Activated CD8-positive, alpha-beta T cell treated with anti-CD3 and anti-CD28 coated beads, Interleukin-2, amount 10 ng/mL, durations not matched to agents 7 days and 5 days (primary cell): ENCODE measurements at places on chromosomes 2 and 18. TPM values are rescaled to one million over a fixed set of nuclear protein-coding genes. Genes with fewer than 3 reads are reported as not detected.

- no peak overlapping the region for H3K4me3 ChIP-seq
- no peak for DNase-seq
- H3K4me1 ChIP-seq = peaks cover 5% of the 10 kb centered on the region
Observed at GRCh38 chr2:238137885-238138284, 583 bp upstream of the KLHL30 start.

DNA sequence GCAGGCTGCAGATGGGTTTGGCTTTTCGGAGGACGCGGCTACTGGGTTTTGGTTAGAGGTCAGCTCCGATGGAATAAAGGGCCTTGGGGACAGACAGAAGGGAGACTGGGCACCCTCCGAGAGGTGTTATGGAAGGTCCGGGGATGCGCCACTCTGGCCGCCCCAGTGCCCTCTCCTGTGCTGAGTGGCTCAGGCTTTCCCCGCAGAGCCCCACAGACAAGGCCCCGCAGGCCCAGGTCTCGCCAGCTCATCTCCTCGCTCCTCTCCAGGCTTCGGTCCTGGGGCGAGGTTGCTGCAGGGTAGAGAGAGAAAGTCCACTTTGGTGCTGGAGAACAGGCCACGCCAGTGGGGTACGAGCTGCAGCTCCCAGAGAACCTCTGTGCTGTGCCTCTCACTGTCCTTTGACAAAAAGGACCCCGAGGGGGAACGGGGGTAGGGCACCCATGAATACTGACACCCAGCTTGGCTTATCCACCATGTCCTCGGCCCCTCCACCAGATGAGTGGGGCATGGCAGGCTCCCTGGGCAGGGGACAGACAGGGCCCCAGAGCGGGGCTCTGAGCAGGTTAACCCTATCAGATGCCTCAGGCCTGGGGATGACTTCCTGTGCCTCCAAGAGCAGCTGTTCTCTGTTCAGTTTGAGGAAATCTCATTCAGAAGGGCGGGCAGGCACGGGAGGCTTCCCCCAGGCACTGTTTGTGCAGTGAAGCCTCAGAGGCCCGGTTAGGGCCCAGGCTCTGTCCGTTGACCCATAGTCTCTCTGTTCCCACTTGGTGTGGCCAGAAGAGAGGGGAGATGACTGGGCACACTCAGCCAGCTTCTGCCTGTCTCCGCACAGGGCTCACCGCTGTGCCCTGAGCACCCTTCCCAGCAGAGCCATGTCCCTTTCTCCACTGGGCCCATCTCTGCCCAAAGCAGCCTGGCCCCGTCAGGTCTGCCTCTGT is 15.7 kb upstream of the CNNM3 start:
- peaks cover 5% of the 10 kb centered on the region for H3K36me3 ChIP-seq
- no peaks in the 10 kb centered on the region for H3K4me1 ChIP-seq
- no peak overlapping the region for H3K4me3 ChIP-seq
- no peak overlapping the region for H3K27ac ChIP-seq

GRCh38 chr2:217833439-217833838 is 169.4 kb downstream of the TNS1 start:
- no peak overlapping the region for H3K4me3 ChIP-seq
- no peak for DNase-seq
- H3K27me3 ChIP-seq = no peaks in the 10 kb centered on the region
- H3K27ac ChIP-seq = no peak overlapping the region
- no peaks in the 10 kb centered on the region for H3K36me3 ChIP-seq
- H3K4me1 ChIP-seq = no peaks in the 10 kb centered on the region

DNA sequence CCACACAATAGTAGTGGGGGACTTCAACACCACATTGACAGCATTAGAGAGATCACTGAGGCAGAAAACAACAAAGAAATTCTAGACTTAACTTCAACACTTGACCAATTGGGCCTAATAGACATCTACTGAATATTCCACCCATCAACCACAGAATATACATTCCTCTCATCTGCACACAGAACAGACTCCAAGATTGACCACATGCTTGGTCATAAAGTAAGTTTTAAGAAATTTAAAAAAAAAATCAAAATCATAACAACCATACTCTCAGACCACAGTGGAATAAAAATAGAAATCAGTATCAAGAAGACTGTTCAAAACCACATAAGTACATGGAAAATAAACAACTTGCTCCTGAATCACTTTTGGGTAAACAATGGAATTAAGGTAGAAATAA is 9.0 kb upstream of the FLACC1 start:
- no peak for DNase-seq
- peaks cover 31% of the 10 kb centered on the region for H3K4me1 ChIP-seq
- no peak overlapping the region for H3K27ac ChIP-seq
- no peak overlapping the region for H3K4me3 ChIP-seq

DNA sequence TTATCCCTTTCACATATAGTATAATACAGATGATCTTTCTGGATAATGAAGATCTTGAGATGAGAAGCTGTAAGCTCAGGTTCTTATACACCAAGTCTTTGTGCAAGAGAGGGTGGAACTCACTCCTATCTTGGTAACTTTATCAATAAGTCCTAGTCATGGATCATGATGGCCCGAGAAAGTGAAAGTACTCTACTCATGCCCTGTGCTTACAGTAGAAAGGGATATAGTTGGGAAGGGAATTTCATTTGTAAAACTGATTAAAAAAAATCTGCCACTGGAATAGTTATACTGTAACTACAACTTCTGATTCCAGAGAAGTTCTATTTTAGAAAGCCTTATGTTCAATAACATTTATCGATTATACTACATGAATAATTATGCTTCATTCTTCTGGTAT is 51.8 kb downstream of the MYO3B start:
- no peaks in the 10 kb centered on the region for H3K4me1 ChIP-seq
- H3K36me3 ChIP-seq = no peaks in the 10 kb centered on the region
- no peak for DNase-seq
- peaks cover 10% of the 10 kb centered on the region for H3K27me3 ChIP-seq
- no peak overlapping the region for H3K27ac ChIP-seq
- no peak overlapping the region for H3K4me3 ChIP-seq

DNA sequence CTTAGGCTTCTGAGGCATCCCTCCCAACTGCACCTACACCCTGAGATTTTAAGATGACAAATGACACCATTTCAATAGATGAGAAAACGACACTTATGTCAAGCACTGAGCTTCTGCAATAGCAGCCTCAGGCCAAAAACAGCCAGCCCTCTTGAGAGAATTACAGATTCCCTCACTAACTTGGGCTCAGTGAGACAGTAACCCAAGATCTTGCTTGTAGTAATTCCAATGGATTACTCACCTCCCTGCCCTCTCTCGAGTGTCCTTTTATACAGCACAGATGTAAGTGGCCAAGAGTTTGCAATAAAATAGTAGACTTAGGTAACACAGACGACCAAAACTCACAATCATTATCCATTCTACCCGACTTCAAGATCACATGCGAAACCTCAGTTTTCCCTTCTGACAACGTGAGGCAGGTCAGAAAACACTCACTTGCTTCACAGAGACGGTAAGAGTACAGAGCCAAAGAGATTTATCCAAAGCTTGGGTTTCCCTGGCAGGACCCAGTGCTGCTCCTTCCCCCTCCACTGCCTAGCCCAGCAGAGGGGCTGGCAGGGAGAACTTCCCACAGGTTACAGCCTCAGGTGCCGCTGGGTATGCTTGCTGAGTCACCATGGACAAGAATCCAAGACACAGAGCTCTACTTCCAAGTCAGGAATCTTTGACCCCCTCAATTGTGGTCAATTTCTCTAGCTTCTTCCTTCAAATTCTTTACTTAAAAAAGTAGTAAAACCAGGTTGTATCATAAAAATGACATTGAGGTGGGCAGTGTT is 181.4 kb downstream of the MYO5B start:
- DNase-seq = no peak
- H3K27me3 ChIP-seq = peaks cover 21% of the 10 kb centered on the region
- H3K36me3 ChIP-seq = no peaks in the 10 kb centered on the region
- no peak overlapping the region for H3K27ac ChIP-seq

- no peaks in the 10 kb centered on the region for H3K36me3 ChIP-seq
- no peak overlapping the region for H3K4me3 ChIP-seq
- peaks cover 31% of the 10 kb centered on the region for H3K4me1 ChIP-seq
- H3K27ac ChIP-seq = no peak overlapping the region
Observed at GRCh38 chr2:46339676-46340459, 42.7 kb downstream of the EPAS1 start.

DNA sequence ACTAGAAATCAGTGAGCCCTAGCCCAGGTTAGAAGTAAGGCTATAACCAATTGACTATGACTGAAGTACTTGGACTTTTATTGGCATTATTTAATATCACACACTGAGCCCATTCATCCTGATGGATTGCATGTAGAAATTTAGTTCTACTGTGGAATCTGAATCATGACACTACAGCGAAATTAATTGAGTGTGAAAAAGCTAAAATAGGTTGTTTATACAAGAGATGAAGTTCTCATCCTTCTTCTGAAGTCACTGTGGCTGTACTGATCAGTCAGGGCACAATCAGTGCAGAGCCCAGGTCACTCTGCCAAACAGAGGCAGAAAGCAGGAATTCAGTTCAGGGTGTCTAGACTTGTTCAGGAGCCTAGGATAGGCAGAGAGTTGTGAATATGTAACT is 158.9 kb downstream of the BABAM2 start:
- peaks cover 20% of the 10 kb centered on the region for H3K4me1 ChIP-seq
- no peaks in the 10 kb centered on the region for H3K27me3 ChIP-seq
- DNase-seq = no peak
- no peak overlapping the region for H3K4me3 ChIP-seq
- peaks cover 27% of the 10 kb centered on the region for H3K36me3 ChIP-seq
- no peak overlapping the region for H3K27ac ChIP-seq

DNA sequence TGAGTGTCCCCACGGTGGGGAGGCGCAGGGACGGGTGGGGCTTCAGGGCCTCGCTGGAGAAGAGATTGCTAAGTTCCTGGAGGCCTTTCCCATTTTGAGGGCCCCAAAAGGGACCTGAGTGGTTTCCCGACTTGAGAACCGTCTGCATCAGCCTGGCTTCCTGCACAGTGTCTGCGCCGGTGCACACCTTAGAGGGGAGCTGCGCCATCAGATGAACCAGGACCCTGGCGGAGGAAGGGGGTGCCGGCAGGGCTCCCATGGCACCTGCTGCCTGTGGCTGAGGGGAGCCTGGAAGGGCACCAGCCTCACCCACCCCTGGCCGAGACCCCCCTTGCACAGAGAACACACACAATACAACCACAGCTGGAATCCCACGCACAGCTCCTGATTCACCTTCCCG is 465.1 kb upstream of the MYT1L start:
- no peak overlapping the region for H3K4me3 ChIP-seq
- H3K27me3 ChIP-seq = no peaks in the 10 kb centered on the region
- H3K27ac ChIP-seq = no peak overlapping the region
- no peak for DNase-seq

GRCh38 chr2:7510353-7510752 is 593.1 kb downstream of the RNF144A start:
- no peak overlapping the region for H3K4me3 ChIP-seq
- H3K36me3 ChIP-seq = peaks cover 44% of the 10 kb centered on the region
- DNase-seq = no peak
- no peaks in the 10 kb centered on the region for H3K27me3 ChIP-seq

GRCh38 chr18:22946217-22946616 is 13.1 kb downstream of the RBBP8 start:
- no peaks in the 10 kb centered on the region for H3K4me1 ChIP-seq
- no peak for DNase-seq
- peaks cover 58% of the 10 kb centered on the region for H3K36me3 ChIP-seq
- no peaks in the 10 kb centered on the region for H3K27me3 ChIP-seq

DNA sequence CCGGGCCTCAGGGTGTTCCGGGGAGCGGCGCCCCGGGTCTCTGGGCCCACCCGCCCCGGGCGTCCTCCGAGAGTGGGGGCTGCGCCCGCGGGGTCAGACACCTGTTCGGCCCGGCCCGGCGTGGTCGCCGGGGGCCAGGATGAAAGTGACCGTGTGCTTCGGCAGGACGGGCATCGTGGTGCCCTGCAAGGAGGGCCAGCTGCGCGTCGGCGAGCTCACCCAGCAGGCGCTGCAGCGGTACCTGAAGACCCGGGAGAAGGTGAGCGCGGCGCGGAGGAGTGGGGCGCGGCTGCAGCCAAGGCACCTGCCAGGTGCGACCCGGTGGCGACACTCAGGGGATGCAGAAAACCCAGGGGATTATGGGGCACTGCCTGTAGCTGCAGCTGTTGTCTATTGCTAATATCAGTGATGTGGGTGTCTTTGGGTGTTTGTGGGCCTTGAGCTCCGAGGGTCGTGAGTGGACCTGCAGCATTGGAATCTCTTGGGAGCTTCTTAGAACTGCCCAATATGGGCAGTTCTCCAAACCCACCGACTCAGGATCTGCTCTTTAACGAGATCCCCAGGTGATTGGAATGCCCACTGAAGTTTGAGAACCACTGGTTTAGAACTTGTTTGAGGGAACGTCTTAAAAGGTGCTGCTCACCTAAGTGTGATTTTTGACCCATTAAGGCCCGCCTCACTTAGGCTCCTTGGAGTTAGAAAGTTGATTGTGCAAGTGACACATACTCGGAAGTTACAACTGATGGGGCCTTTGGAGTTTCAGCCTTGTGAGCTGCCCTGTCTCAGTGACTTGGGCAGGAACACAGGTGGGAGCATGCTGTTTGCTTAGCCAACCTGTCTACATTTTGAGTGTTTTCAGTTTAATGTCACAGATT is 823 bp downstream of the PARD3B start:
- H3K4me3 ChIP-seq = peak overlapping the region; percentile 63
- DNase-seq = no peak
- no peak overlapping the region for H3K27ac ChIP-seq
- peaks cover 38% of the 10 kb centered on the region for H3K27me3 ChIP-seq

DNA sequence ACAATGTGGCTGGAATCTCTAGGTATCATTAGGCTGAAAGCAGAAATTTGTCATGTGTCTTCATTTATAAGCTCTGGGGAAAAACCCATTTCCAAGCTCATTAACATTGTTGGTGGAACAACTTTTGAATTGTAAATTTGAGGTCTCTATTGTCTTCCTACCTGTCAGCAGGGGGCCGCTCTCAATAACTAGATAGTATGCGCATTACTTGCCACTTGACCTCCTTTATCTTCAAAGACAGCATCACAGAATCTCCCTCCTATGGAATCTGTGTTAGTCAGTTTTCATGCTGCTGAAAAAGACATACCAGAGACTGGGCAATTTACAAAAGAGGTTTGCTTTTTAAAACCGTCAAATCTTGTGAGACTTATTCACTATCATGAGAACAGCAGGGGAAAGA is 223.1 kb downstream of the CALCRL start:
- H3K27ac ChIP-seq = no peak overlapping the region
- DNase-seq = no peak
- no peak overlapping the region for H3K4me3 ChIP-seq
- no peaks in the 10 kb centered on the region for H3K4me1 ChIP-seq
- no peaks in the 10 kb centered on the region for H3K27me3 ChIP-seq

GRCh38 chr2:36466135-36466534 is 110.6 kb downstream of the CRIM1 start:
- no peak overlapping the region for H3K4me3 ChIP-seq
- H3K4me1 ChIP-seq = peaks cover 2% of the 10 kb centered on the region
- H3K27ac ChIP-seq = no peak overlapping the region
- no peaks in the 10 kb centered on the region for H3K27me3 ChIP-seq
- DNase-seq = no peak
- no peaks in the 10 kb centered on the region for H3K36me3 ChIP-seq

GRCh38 chr18:26637324-26637723 is 89.0 kb upstream of the KCTD1 start:
- no peak overlapping the region for H3K27ac ChIP-seq
- H3K36me3 ChIP-seq = no peaks in the 10 kb centered on the region
- no peak overlapping the region for H3K4me3 ChIP-seq

Gene PSD4
- 404 TPM for total RNA-seq

Gene ATP6V1B1
- total RNA-seq = not detected

Gene VWA3B
- total RNA-seq = not detected

Gene AQP12A
- not detected for total RNA-seq

Gene GREB1
- total RNA-seq = 0.68 TPM

Gene PLEK
- total RNA-seq = 4.7 TPM

Gene ERICH2
- total RNA-seq = not detected
